GOT3 (cell line): ENCODE measurements at places on chromosomes 13 and 19.

DNA sequence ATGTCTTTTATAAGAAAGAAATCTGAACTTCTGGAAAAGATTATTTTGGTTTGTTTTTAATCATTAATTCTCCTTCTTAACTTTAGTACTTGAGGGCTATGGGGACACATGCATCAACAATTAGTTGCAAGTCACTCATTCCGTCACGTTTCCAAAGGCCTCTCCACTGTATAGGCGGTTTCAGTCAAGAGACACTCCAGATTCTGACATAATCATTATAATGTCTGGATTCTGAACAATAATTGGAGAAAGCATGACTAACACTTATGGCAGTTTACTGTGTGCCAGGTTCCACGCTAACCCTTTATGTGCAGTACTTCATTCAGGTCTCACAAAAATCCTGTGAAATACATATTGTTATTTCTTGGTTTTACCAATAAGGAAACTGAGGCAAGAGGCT, 71.9 kb downstream of the TNFRSF19 start:
- DNase-seq, result no peak

- DNase-seq, result no peak
These were observed 3.9 kb upstream of the GSK3A start for GRCh38 chr19:42246143-42246921.

- DNase-seq, result no peak
These were observed 675 bp downstream of the PEG3 start for GRCh38 chr19:56839652-56840450.

- no peak for DNase-seq
These were observed 6.1 kb downstream of the SOX21 start for GRCh38 chr13:94706101-94706842.

DNA sequence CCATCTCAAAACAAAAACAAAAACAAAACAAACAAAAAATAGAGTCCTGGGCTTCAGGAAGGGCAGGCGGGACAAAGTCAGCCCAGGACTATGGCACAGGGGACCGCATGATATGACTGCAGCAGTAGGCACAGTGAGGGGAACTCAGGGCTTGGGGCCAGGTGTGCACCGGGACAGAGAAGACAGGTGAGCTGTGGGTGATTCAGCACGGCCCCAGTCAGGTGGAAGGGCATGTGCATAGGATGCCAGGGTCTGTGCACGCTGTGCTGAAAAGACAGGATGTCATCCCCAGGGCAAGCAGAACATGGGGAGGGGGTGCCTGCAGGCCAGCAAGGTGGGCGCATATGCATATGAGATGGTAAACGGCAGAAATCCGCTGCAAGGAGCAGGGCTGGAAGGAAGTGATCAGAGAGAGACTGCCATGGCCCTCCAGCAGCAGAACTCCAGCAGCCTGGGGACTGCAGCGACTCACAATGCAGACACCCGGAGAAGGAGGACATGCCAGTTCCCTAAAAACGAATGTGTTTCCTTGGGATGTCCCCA, 15.0 kb downstream of the EPS15L1 start:
- no peak for DNase-seq
